Activated CD4-positive, alpha-beta T cell treated with anti-CD3 and anti-CD28 coated beads for 24 hours (primary cell): ENCODE measurements at places on chromosomes 11 and 22.
A peak's percentile ranks its signal among the peaks of the same experiment; 100 is the strongest.

GRCh38 chr11:118885831-118886565 is 2.3 kb downstream of the CXCR5 start:
- DNase-seq: no peak

GRCh38 chr22:48547971-48548370 is 1279.7 kb downstream of the BRD1 start:
- no peak for DNase-seq

DNA sequence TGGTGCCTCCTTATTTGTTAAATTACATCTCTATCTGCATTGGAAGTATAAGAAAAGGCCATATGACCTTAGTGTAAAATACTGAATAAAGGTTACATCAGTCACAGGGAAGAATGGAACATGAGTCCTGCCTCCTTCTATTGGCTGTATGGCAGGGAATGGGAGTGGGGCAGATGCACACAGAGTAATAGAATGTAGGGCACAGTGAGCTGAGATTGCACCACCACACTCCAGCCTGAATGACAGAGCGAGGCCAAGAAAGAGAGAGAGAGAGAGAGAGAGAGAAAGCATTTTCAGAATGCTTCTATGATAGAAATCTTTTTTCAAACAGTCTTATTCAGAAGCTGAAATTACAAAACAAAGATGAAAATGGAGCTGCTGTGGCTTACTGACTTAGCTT is 58.8 kb downstream of the SLN start:
- DNase-seq: no peak

GRCh38 chr11:66745356-66746235 is 16.6 kb upstream of the SPTBN2 start:
- no peak for DNase-seq

DNA sequence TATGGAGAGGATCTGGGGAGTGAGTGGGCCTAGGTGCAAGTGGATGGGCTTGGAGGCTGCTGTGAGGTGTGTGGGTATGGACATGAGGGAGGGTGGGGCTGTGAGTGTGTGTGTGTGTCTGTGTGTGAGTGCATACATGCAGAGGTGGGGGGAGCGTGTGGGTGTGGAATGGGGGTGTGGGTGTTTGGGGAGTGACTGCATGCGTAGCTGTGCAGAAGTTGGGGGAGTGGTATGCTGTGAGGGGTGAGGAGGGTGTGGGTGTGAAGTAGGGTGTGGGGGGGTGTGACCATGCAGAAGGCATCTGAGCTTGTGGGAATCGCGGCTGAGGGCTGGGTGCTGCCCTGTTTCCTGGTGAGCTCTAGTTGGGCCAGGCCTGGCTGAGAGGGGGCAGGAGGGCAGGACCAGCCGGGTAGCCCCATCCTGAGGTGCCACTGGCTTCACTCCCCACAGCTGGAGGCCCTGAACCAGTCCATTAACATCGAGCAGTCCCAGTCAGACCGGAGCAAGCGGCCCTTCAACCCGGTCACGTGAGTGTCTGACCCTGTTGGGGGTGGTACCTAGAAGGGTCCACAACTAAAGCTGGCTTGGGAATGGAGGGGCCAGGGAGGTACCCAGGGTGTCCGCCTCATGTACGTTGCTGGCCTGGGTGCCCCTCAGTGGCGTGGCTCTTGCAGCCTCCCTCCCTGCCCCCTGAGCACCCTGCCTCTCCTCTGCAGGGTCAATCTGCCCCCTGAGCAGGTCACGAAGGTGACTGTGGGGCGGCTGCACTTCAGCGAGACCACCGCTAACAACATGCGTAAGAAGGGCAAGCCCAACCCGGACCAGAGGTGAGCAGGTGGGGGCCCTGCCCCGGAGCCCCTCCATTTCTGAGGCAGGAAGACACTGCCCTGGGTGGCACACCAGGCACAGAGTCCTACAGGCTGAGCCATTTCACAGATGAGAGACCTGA is 16.5 kb downstream of the TMEM258 start:
- DNase-seq: no peak

DNA sequence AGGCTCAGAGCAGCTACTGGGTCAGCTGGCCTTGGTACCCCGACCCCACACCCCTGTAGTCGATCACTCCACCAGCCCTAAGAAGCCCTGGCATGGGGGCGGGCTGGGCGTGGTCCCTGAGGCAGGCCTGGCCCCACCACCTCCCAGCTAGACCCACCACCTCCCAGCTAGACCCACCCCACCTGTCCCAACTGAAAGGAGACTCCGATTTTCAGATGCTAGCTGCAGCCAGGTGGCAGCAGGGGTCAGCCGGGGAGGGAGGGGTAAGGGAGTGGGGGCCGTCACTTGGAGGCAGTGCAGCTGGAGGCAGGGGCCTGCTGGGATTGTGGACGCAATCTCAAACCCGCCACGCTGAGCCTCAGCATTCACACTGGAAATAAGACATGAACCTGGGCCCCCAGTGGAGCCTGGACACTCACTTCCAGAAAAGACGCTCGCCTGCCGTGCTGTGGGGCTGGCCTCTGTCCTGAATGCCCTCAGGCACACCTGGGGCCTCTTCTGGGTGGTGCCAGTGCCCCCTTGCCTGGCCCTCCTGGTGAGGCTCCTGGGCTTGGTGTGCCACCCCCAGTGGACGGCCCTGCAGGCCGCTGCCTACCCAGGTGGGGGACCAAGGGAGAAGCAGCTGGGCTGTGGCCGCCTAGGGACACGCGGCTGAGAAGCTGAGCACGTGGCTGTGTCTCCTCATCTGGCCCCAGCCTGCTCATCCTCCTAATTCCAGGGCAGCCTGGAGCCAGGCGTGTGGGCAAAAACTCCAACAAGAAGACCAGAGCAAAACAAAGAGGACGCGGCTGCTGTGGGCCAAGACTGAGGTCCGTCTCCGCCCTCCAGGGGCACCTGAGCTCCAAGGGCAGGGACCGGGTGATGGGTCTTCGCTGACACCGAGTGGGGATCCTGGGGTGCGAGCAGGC is 26.7 kb downstream of the OSBPL5 start:
- DNase-seq: no peak

GRCh38 chr11:20530942-20531703 is 68.3 kb upstream of the SLC6A5 start:
- DNase-seq: no peak

DNA sequence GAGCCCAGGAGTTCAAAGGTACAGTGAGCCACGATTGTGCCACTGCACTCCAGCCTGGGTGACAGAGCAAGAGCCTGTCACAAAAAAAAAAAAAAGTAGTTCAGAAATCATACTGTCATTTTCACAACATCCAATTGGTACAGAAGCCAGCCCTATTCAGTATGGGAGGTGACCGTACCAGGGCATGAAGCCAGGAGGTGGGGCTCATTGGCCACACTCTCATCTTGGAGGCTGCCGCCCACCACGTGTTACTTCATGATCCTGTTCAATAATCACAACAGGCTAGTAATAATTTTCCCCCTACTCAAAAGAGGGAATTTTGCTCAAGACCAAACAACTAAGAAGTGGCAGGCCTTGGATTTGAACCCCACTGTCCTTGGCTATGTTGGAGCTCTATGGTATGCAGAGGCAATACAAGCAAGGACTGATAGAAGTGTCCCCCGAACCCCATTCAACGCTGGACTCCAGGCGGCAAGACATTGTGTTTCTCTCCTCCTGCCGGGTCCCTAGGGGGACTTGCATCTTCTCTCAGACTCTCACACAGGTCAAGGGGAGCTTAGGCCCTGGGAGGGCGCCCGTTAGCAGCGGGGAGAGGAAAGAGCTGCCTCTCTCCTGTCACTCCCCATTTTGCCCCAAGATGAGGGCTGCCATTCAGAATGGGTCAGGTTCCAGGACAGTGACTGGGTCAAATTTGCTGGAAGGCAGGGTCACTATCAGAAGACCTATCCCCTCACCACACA is 40.2 kb upstream of the EMID1 start:
- no peak for DNase-seq

- no peak for DNase-seq
These were observed 4.5 kb downstream of the FXYD2 start for GRCh38 chr11:117820071-117820470.

DNA sequence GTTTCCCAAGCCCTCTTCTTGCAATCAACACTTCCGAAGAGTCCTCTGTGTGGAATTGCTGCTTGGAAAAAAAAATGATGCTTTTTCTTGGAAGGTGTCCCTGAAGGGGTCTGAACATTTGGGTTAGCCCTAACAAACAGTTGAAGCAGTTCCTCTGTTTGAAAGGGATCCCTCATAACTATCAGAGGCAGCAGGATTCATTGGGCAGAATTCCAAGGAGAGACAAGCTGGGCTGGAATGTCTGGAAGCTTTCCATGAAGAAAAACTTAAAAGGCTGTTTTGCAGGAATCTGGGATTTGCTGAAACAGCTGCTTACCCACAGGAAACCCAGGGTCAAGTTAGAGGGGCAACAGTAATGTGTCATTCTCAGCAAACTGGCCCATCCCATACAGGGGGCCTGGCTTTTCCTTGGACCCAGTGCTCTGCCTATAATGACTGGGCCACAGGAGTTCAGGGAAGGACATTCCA is 3.1 kb downstream of the CSNK2A3 start:
- DNase-seq: no peak

DNA sequence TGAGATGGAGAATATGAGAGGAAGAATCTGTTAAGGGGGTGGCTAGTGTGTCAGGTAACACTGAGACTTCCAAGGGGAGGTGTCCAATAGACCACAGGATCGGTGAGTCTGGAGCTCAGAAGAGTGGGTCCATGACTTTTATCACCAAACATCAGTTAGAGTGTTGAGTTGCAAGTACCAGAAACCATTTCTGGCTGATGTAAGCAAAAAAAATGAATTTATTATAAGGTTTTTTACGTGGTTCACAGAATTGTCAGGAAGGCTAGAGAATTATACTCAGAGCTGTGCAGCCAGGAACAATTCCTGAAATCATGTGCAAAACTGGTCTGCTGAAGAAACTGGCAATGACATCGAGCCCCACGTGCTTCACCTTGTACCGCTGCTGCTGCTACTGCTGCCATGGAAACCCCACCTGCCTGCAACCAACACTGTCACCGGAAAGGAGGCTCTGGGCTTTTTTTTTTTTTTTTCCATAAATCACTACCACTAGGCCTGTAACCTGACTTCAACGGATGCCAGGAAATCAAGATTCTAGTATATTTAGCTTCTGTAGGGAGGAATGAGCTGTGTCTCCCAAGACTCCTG is 16.6 kb upstream of the STK33 start:
- no peak for DNase-seq

- no peak for DNase-seq
These were observed 6.7 kb upstream of the CAPRIN1 start for GRCh38 chr11:34044664-34045485.

GRCh38 chr22:47448231-47449223 is 686.1 kb downstream of the TBC1D22A start:
- DNase-seq: no peak

DNA sequence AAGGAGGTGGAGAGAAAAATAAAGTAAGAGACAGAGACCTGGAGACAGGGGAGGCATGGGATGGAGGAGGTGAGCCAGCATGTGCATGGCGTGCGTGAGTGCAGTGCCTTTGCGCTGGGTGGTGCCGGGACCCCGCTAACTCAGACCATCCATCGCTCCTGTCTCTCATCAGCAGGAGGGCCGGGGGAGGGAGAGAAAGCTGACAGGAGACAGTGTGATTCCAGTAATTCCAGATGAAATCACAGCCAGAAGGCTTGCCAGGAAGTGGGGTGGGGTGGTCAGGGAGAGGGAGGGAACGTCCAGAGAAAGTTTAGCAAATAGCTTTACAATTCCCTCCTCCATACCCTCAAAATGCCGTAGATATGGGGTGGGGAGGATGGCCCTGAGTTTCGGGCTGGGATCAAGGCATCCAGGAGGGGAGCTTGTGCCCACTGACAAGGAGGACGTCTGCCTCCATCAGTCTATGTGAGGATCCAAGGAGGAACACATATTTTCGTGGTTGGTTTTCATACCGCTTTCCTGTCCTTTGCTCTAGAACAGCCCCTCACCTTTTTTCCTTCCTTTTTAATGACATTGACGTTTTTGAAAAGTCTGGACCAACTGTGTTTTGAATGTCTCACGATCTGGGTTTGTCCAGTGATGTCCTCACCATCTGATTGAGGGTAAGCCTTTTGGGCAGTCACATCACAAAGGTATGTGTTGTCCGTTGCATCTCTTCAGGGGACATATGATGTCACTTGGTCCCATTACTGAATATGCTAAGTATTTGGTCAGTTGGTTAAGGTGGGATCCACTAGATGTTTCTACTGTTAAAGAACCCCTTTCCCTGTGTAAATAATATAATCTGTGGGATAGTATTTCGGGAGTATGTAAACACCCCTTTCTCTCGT is 567.3 kb downstream of the MIAT start:
- no peak for DNase-seq

GRCh38 chr11:8087185-8087584 is 6.2 kb downstream of the TUB start:
- no peak for DNase-seq

GRCh38 chr22:26902401-26903029 is 245.1 kb downstream of the MIAT start:
- DNase-seq: no peak

- no peak for DNase-seq
These were observed 69.9 kb downstream of the HORMAD2 start for GRCh38 chr22:30150212-30150611.

- DNase-seq: peak; percentile 20
These were observed 483 bp upstream of the HYLS1 start for GRCh38 chr11:125886997-125887372.

DNA sequence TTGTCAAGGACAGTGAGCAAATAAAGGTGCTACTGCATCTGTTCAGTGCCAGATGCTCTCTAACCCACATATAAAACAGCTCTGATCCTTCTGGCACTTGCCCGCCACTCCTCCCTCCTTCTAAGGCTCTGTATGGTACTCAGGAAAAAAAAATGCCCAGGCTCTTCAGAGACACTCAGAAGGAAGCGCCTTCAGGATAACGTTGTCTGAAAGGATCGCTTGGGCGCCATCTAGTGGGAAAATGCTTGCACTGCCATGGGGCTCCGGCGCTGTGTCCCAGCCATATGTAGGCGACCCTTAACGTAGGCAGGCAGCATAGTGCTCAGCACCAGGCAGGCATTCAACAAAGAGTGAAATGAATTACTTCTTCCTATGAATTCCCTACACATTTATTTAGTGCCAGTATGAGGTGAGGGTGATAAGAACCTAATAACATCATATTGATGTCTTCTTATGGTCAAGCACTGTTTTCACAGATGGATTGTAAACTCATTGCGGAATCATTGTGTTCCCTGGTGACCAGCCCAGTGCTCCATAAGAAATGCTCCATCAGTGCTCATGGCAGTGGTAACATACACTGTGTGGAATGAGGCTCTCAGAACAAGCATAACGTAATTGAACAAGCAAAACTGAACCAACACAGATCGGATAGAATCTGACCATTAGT is 39.6 kb downstream of the PAMR1 start:
- peak; percentile 69 for DNase-seq

GRCh38 chr22:43441751-43442150 is 29.9 kb downstream of the MPPED1 start:
- DNase-seq: no peak

DNA sequence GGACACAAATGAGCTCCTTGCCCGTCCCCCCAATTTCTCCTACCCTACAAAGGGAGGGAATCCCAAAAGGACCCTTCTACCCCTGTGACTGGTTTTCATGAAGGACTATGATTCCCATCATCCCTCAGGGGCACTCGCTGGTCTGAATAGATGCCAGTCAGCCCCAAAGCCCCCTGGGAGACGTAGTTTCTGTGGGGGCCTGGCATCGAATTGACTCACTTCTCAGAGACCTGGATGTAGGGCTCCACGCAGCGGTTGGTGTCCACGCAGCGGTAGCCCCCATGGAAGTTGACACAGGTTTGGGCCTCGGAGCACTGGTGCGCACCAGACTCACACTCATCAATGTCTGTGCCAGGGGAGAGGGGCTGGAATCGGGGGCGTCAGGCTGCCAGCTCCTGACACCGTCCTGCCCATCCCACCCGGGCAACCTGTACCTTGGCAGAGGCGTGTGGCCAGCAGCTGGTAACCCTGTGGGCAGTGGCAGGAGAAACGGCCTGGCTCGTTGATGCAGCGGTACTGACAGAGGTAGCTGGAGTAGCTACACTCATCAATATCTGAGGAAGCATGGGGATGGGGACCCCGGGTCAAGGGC is 4.4 kb downstream of the EFEMP2 start:
- no peak for DNase-seq
